Activated naive CD4-positive, alpha-beta T cell treated with anti-CD3 and anti-CD28 coated beads, Interleukin-2, amount 50 U/mL, for 72 hours (primary cell): ENCODE measurements at places on chromosomes 7 and 10. TPM values are rescaled to one million over a fixed set of nuclear protein-coding genes. Genes with fewer than 3 reads are reported as not detected.

GRCh38 chr10:60862517-60862916 is 81.5 kb downstream of the RHOBTB1 start:
- no peak for DNase-seq

Gene DPYSL4
- total RNA-seq = 2.8 TPM

DNA sequence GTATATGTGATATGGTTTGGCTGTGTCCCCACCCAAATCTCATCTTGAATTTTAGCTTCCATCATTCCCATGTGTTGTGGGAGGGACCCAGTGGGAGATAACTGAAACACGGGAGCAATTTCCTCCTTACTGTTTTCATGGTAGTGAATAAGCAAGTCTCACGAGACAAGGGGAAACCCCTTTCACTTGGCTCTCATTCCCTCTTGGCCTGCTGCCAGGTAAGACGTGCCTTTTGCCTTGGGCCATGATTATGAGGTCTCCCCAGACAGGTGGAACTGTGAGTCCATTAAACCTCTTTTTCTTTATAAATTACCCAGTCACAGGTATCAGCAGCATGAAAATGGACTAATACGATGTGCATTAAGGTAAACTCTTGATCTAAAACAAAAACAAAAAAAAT is 357.1 kb upstream of the AOAH start:
- peak; percentile 19 for DNase-seq

DNA sequence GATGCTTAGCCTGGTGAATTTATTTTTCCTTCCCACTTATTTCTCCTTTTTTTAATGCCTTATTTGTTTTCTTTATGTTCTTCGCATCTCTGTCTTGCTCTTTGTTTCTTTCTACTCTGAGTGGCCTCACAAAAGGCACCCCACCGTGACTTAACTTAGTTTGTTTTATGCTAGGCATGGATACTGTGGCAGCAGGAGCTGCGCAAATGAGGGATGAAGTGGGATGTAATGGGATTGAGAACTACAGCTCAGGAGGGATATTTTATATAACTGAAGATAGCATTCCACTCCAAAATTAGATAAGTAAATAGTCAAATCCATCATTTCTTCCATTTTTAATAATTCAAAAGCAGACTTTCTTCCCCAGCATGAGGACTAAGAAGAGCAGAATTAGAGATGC is 1.7 kb upstream of the CACNA2D1 start:
- DNase-seq = no peak

Gene CYP2E1
- 0.32 TPM for total RNA-seq

DNA sequence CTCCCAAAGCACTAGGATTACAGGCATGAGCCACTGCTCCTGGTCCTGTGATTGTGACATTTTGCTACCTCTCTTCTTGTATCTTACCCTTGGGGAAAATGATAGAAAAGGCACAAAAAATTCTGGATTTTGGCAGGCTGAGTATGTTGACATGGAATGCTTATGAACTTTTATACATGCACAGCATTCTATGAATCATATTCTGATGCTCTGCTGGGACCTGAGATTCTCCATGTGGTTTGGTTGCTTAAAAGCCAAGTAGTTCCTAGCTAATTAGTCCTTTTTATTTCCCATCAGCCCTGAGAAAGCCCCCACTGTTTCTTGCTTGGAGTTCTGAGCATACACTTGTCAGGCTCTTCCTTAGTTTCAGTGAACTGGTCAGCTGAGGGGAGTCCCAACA is 8.3 kb upstream of the KAZALD1 start:
- no peak for DNase-seq

Gene TCERG1L
- 0.45 TPM for total RNA-seq

- no peak for DNase-seq
These were observed 247.4 kb downstream of the GPAM start for GRCh38 chr10:111936143-111936542.

DNA sequence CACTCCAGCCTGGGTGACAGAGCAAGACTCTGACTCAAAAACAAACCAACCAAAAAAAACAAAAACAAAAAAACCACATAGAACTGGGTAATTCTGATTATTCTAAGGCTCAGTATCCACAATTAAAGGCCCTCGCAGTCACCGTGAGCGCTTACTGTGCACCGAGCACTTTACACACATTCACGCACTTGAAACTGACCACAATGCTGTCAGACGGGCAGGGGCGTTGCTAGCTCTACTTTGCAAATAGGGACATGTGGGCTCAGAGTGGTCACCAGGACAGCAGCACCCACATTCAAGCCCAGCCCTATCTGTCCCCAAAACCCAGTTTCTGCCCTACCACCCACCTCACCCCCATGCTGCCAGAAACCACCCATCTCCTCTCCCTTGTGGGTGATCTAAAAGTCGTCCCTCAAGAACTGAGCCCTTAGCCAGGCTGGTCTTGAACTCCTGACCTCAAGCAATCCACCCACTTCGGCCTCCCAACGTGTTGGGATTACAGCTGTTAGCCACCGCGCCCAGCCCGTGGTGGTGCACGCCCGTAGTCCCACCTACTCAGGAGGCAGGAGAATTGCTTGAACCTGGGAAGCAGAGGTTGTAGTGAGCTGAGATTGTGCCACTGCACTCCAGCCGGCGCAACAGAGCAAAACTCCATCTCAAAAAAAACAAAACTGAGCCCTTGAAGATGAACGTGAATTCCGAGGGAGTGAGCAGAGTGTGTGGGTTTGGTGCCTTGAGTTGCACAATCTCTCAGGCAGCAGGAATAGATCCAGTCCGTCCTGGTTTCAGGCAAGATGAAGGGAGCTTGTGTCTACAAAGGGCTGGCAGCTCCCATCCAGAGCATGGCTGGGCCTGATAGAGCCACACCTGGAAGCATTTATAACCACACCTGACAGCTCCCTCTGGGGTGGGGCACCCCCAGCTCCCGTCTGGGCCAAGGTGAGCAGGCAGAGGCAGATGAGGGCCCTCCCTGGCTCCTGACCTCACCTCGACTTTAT is 5.4 kb upstream of the HSPB1 start:
- no peak for DNase-seq

- no peak for DNase-seq
These were observed 30.3 kb downstream of the SKIDA1 start for GRCh38 chr10:21495002-21495751.

GRCh38 chr10:58887474-58887873 is 289.0 kb upstream of the PHYHIPL start:
- DNase-seq = no peak

DNA sequence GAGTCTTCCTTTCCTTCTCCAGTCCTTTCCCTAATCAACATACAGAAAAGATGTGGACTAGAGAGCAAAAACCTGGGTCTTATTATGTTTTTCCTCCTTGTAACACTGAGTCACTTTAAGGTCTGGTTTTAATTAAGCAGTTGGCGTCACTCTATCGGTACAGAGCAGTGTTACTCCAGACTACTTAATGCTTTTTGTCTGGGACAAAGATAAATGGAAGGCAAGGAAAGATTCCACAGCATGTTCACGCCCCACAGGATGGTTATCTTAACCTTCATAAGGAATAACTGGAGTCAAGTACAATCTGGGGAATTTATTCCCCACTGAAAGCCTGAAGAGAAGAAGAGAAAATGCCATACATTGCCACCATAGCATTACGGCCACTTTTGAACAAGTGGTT is 145.7 kb downstream of the ELAPOR2 start:
- no peak for DNase-seq

Gene GPR146
- total RNA-seq = 9.3 TPM

GRCh38 chr10:871951-872403 is 59.5 kb downstream of the LARP4B start:
- no peak for DNase-seq

Gene PPP1R17
- not detected for total RNA-seq

DNA sequence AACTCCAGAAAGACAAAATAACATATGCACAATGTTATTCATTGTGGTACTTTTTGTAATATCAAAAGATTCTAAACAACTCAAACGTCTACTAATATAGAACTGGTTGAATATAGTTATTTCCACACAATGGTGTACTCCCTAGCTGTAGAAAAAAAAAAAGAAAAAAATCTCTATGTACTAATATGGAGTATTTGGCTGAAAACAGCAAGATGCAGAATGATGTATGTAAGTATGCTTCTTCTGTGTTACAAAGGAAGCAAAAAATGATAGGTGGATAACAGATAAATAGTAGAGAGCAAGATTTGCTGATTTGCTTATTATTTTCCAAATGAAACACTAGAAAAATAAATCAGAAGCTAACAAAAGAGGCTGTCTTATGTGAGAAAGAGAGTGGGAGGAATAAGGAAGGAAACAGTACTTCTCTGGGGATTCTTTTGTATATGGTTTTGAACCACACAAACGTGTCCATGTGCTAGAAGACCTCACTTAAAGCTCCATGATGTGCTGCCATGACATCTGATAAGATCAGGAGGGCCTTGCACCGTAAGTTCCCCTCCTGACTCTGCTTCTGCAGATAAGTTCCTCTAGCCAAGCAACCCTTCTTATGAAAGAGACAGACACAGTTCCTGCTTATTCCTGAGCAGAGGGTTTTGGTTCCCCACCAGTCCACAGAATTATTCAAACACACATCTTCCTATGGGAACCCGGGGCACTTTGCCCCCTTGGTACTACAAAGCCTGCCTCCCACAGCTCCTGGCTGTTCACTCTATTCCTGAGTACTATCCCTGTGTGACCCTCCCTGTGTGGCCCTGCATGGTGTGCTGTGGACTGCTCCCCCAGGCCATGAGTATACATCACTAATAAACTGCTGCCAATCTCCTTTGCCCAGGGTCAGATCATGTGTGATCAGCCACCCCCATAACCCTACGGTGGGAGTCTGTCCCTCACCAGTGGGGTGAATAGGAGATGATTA is 159.1 kb downstream of the CCDC71L start:
- no peak for DNase-seq

Gene SLC26A3
- total RNA-seq = not detected

Gene AS3MT
- total RNA-seq = not detected

DNA sequence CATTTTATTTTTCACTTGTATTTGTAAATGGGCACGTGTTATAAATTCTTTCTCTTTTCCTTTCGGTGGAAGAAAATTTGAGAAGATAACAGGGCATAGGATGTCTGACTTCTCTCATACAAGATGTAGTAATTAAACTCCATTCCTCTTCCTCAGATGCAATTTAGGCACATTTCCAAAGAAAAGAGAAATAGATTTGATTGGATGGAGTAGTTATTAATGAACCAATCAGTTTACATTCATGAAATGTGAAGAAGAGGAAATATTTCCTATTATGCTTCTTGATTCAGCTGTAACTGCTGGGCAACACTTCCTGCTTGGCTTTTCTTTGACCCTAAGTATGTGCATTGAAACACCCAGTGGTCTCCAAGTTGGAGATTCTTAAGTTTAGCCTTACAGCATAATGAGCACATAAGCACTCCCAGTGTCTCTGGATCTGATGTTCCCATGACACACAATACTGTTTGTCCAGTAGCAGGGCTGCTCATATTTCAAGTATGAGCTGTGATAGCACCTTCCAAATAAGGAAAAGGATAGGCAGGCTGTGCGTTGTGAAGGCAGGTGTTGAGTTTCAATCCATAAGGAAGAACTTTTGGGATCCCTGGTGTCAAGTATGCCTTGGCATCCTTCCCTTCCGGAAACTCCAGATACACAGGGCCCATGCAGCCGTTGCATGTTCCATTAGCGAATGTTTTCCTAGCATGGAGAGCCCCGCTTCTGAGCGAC is 33.4 kb upstream of the COBL start:
- DNase-seq = no peak

- no peak for DNase-seq
These were observed 49.4 kb downstream of the TEX36 start for GRCh38 chr10:125633517-125633999.

Gene ZNF467
- total RNA-seq = 0.23 TPM

Gene CLEC5A
- total RNA-seq = not detected
